Activated CD4-positive, CD25-positive, alpha-beta regulatory T cell (primary cell): ENCODE measurements at places on chromosomes 4 and X.

- peak; percentile 56 for DNase-seq
Observed at GRCh38 chr4:138680989-138681604, 334.5 kb upstream of the NOCT start.

- no peak for DNase-seq
Observed at GRCh38 chr4:187478292-187479140, 517.1 kb upstream of the ZFP42 start.

- no peak for DNase-seq
Observed at GRCh38 chrX:129749069-129749468, 10.3 kb downstream of the XPNPEP2 start.

DNA sequence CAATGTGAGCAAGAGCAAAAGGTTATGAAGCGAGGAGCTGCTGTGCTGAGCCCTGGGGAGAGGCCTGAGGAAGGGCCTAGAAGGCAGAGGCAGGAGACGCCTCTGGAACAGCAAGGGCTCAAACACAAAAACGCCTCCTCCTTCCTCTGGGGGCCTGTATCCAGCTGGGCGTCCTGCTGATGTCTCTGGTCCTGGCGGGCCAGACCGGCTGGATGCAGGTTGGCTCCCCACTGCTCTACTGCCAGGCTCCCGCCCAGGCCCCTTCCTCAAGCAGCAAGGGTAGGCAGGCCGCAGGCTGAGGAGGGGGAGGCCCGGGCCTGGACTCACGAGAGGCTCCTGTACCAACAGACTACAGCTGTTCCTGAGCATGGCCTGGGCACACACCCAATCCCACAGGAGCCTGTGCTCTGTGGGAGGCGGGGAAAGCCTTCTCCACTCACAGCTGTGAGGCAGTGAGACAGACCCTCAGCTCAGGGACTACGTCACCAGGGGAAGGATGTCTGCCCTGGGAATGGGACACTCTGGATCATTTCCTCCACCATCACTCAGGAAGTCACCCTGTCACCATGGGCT is 2.3 kb downstream of the HAUS7 start:
- DNase-seq, result no peak

GRCh38 chr4:171650543-171650942 is 162.7 kb upstream of the GALNTL6 start:
- no peak for DNase-seq

GRCh38 chr4:67122029-67122428 is 423.3 kb downstream of the CENPC start:
- DNase-seq, result no peak

- DNase-seq, result no peak
Observed at GRCh38 chrX:40474205-40474626, 106.6 kb upstream of the ATP6AP2 start.

DNA sequence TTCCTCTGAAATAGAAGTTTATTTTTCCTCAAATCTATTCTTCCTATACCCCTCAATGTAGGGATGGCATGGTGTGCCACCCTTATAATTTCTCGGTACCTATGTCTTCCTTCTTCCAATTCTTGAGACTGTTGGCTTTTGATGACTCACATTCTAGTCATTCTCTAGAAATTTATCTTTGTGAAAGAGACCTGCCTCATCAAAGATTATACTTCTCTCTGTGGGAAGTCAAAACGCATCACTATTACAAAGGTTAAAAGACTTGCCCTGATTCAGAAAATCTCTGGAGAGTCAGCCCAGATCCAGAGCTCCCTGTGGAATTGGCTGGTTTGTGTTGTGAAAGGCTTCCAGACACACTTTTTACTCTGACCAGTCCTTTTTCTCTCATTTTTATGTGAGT is 65.9 kb upstream of the FSTL5 start:
- DNase-seq, result no peak

DNA sequence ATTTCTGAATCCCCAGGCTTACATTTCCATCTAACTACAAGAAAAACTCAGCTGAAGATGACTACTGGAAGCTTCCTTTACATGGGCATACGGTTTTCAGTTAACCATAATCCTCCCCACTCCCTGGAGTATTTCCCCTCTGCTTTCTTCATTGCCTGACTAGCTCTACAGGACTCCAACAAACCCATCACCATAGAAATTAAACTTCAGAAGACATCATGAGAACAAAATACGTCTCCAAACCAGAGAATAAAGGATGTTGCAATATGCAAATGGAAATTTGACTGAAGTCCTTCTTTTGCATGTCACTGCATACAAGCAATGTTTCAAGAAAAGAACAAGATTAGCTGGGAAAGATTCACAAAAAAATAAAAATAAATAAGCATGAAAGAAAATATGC is 170.2 kb upstream of the PCDH18 start:
- no peak for DNase-seq

- no peak for DNase-seq
Observed at GRCh38 chr4:26741491-26741871, 119.2 kb upstream of the STIM2 start.

GRCh38 chr4:88457307-88458103 is 586 bp downstream of the HERC5 start:
- DNase-seq, result peak; percentile 38
